Stimulated activated CD4-positive, alpha-beta T cell treated with anti-CD3 and anti-CD28 coated beads, Interleukin-2, amount 100 ng/mL, for 24 hours (primary cell): ENCODE measurements at places on chromosomes 3 and 15.

DNA sequence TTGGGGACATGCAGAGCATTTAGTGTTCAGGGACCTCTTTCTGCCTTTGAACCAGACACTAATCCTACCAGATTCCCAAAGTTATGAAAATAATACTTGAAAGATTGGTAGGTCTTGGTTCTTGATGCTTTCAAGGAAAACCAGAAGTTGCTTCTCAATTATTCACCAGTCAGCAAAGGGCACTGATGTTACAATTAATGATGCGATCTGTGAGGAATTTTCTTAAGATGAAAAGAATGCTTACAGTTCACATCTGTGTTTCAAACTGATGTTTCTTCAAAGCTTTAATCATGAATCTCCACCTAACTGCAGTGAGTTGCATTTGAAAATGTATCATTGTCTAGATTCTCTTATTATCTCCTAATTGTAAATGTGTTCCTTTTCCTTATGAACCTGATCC, 161.0 kb downstream of the NAALADL2 start:
- no peak for DNase-seq

DNA sequence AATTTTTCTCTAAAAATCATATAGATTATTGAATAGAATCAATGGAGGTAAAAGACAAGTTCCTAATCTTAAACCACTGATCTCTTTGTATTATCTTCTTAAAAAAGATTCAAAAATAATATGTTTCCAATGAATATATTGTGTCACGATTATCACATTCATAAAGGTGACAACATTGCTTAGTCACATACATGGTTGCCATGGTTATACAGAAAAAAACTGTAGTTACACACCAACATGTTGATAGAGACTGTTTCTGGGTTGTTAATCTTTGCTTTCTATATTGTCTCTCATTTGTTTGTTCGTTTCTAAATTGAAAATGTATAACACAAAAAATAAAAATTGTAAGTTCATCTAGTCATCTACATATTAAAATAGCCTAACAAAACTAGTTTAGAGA, 376.0 kb upstream of the ALCAM start:
- no peak for DNase-seq

- DNase-seq, result no peak
Observed at GRCh38 chr3:194045289-194045688, 90.7 kb upstream of the HES1 start.

GRCh38 chr3:155629056-155629455, 115.8 kb downstream of the PLCH1 start:
- no peak for DNase-seq

DNA sequence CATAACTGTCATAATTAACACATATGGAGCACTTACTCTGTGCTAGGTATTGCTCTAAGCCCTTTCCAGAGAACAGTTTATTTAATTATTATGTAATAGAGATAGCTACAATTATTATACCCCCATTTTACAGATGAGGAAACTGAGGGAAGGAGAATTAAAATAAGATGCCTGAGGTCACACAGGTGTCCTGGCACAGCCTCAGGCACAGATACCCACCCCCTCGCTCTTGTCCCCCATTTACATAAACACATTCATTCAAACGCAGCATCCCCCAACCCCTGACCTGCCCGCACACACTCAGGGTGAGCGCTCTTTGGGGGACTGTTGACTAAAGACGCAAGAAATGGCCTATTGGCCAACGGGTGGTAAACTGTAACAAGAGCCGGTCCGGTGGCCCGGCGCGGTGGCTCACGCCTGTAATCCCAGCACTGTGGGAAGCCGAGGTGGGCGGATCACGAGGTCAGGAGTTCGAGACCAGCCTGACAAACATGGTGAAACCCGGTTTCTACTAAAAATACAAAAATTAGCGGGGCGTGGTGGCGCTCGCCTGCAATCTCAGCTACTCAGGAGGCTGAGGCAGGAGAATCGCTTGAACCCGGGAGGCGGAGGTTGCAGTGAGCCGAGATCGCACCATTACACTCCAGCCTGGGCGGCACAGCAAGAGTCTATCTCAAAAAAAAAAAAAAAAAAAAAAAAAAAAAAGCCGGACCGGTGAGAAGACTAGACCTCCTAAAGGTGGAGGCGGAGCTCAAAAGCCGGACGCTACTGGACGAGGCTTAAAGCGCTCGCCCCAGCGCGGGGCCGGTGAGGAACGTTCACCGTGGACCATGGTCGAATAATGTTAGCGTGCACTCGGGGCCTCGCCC, 1.9 kb upstream of the ISL2 start:
- no peak for DNase-seq

DNA sequence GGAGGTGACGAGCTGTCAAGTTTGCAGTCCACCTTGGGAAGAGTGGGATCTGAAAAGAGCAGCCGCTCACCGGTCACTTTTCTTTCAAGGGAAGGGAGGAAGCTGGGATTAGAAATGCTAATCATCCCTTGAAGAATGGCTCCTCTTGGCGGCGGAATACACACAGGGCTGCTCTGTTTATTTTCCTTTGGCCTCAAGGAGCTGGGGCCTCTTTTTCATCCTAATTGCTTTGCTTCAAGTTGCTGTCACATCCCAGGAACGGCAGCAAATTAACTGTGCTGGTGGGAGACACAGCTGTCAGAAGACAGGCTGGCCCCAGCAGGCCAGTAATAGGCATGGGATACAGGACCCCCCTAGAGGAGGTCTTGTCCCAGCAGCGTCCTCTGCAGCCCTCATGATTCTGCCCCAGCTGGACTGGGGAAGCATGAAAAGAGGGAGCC, 6.7 kb downstream of the KBTBD13 start:
- no peak for DNase-seq

GRCh38 chr3:190097025-190097424, 23.7 kb downstream of the P3H2 start:
- DNase-seq, result no peak
